ENCODE measurements at places on chromosomes 12 and 14. TPM values are rescaled to one million over a fixed set of nuclear protein-coding genes. Genes with fewer than 3 reads are reported as not detected.
A peak's percentile ranks its signal among the peaks of the same experiment; 100 is the strongest.

GRCh38 chr12:112815589-112816321 lies 24.2 kb downstream of the RPH3A start:
- DNase-seq: no peak

GRCh38 chr12:132493482-132494178 lies 3.7 kb downstream of the FBRSL1 start:
- DNase-seq: no peak

- DNase-seq: no peak
Observed at GRCh38 chr12:57491393-57492280, 3.8 kb downstream of the MARS1 start.

DNA sequence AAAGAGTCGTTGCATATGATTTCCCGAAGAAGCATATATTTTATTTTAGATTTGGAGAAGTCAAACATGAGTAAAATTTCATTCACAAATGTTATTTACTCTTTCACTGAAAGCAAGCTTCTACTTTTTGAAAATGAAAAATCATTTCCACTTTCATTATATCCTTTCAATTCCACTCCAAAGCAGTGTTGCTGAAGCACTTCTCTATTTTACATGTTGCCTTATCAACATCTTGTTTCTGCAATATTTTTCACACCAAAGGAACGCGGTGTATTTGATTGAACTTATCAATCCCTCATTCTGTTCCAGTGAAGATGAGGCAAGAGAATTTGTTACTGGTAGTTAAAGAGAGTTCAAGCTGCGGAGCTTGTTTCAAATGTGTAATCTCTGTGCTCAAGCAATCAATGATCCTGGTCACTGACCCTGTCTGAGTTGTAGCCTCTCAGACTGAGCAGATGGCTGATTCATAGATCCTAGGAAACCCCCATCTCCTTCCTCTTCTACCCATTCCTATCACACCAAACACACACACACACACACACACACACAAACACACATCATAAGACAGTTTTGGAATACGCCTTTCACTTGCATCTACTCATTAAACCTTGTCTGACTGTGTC lies 236.2 kb upstream of the FLRT2 start:
- no peak for DNase-seq

DNA sequence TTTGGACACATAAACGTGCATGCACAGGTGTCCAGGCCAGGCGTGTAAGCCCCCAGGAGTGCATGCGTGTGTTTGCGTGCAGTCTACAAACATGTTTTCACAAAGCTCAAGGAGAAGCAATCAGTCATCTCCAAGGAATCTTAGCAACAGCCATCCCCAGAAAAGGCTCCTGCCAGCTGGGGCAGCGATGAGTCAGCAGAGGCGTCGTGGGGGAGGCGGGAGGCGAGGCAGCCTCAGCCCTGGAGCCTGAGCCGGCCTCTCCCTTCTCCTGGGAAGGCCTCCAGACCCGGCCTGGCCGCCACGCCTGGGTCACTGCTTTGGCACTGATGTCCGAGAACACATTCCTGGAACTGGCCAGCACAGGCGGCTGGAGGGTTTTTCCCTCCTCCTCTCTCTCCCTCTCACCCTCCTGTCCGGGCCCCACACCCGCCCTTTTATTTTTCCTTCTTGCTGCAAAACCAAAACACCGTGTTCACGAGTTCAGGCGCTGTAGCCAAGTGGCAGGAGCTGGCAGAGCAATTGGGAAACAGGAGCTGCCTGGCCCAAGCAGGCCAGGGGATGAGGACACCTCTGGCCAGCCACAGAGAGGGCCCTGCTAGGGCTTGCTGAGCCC lies 92.7 kb downstream of the LRRC74A start:
- peak; percentile 96 for DNase-seq

GRCh38 chr14:40218282-40218941 lies 786.2 kb upstream of the FBXO33 start:
- no peak for DNase-seq

The CLMN gene
- polyA plus RNA-seq: 0.27 TPM

The STXBP6 gene
- 16.8 TPM for polyA plus RNA-seq

The DEPDC4 gene
- polyA plus RNA-seq: 0.43 TPM

The ACTR6 gene
- 16.4 TPM for polyA plus RNA-seq
